D721Med (cell line): ENCODE measurements at places on chromosomes 3 and 15.

DNA sequence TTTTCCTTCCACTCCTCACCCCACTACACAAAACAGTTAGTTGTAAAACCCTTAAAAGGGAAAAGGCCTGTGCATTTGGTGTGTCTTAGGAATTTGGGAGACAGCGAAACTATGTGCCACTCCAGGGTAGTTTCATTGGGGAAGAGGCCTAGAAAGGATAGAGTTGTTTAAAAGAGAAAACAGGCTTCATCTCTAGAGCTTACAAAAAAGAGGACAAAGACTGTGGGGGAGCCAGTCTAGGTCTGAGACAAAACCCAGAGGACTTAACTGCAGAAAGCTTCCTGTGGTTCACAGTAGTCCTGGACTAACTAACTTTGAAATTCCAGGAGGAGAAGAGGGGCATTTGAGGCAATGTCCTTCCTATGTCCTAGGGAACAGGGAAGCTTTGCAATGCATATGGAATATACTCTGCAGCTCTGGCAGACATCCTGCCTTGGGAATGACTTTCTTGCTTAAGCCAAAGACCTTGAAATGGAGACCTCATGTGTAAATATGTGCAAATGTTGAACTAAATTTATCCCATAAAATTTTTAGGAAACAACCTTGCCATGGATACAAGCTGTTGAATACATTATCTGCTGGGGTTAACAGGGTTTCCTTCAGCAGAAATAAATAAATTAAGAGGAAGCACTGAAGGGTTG lies 159.4 kb downstream of the LSAMP start:
- DNase-seq: no peak

DNA sequence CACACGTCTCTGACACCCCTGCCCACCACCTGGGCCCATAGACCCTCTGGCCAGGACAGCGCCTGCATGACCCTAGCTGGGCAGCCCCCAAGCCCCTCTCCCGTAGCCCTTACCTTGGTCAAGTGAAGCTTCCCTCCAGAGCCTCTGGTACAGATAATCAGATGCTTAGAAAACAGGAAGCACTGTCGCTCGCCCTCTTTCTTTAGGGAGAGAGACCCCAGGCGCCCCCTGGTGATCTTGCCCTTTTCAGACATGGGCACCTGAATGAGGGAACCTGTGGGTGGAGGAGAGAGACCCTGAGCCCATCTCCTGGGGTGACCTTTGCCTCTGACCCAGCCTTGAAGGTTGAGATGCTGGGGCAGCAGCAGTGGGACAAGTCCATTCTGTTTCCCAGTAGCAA lies 65.4 kb downstream of the RASGRF1 start:
- no peak for DNase-seq

DNA sequence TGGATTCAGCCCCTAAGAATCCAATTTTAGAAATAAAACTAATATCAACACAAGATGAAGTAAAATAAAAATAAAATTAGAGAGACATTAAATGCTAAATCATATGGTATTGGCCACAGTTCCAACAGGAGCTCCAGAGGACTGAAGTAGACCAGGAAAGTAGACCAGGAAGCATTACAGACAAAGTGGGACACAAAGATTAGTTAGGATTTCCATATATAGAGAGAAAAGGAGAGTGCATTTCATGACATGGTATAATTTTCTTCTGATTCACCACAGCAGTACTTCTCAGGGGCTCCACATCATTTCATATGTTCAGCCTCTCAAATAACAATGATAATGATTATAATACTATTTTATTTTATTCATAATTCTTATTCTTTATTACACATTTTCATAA lies 18.3 kb downstream of the FGF7 start:
- no peak for DNase-seq

DNA sequence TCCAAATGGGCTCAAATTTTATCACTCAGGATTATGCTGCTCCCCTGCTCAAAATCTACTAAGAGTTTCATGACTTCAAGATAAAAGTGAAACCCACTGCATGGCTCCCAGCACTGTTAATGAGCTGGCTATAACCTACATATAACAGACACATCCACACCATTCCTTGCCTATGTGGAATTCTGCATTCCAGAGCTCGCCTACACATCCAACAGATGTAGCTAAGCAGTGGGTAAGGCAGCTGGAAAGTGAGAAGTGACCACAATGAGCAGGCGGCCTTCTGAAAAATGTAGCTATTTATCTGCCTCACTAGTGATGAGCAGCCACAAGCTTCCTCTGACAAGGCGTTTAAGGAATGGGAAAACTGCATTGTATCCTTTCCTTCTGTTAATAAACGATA lies 92.0 kb upstream of the TRIM42 start:
- DNase-seq: no peak

DNA sequence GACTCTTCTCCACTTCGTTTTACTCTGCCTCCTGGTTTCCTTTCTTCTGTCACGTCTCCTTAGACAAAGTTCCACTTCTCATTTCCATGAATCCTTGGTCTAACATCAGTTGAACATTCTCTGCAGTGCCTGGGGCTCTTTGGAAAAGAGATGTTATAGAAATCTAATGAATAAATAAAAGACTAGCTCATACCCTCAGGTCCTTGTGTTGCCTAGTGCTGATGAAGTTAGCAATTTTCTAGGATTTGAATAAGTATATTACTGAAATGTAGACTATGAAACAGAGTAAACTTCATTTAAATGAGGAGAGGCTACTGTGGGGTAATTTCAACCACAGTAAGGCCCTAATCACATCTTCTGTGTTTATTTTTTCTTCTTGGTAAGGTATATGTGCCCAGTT lies 146.9 kb upstream of the CADPS start:
- no peak for DNase-seq

GRCh38 chr3:117606866-117607265 lies 897.3 kb downstream of the TUSC7 start:
- DNase-seq: no peak

DNA sequence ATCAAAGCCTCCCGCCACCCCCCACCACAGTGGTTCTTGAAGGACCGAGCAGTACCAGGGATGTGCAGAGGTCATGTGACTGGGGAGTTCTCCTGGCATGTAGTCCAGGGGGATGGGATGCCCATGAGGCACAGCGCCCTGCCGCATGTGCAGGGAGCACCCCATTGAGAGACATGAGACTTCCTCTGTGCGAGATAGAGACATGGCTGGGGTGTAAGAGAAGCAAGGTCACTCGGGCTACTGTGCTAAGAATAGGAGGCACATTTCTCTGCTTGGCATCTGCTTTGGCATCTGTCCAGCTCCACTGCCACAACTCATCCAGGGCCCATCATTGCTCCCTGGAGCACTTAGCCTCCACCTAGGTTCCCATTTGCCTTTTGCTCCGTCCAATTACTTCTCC lies 2.4 kb upstream of the CYP1A1 start:
- DNase-seq: no peak
